ENCODE measurements at places on chromosomes 16 and 17. TPM values are rescaled to one million over a fixed set of nuclear protein-coding genes. Genes with fewer than 3 reads are reported as not detected.

DNA sequence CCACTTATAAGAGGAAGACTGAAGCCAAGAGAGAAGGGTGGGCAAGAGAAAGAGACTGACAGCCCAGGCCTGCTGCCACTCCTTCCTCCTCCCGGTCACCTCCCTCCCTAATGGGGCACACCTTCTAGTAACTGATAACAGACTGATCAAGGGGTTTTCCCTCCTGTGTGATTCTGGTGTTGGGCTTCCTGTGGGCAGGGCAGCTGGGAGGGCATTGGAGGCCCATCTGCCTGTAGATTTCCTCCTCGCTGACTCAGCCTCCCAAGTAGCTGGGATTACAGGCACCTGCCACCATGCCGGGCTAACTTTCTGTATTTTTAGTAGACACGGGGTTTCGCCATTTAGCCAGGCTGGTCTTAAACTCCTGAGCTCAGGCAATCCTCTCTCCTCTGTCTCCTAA lies 16.2 kb downstream of the CA4 start:
- DNase-seq, result no peak

DNA sequence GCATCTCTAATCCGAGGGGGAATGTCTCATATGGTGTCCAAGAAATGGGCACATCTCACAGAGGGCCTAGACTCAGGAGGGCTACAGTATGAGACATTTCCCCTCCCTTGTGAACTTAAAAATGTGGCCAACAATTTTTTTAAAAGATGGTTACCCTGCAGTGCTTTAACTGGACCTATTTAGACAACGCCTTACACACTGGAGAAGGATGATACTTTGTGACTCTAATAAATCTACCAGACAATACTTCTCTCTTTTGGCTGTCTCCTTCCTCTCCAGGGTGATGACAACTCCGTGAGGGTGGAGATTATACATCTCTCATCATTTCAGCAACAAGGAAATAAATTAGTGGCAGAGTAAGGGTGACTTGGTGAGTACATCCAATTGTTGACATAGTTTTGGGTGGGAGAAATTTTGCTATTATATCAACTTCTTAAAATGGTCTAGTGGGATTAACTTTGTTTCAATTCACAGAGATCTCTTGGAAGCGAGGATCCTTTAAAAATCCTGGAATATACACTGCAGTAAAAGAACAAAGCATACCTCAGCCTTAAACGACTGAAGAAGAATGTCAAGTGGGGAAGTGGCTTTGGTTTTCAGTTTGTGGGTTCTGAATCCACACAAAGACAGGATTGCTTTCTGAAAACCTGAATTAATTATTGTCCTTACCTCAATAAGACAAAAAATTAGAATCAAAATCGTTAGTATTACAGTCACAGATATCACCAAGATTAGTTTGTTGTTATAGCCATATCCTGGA lies 89.8 kb downstream of the KPNA2 start:
- no peak for DNase-seq

- DNase-seq, result no peak
Observed at GRCh38 chr17:31248986-31249834, 47.8 kb downstream of the OMG start.

ASGR1 gene
- 0.68 TPM for total RNA-seq

PYY gene
- total RNA-seq, result not detected

DNA sequence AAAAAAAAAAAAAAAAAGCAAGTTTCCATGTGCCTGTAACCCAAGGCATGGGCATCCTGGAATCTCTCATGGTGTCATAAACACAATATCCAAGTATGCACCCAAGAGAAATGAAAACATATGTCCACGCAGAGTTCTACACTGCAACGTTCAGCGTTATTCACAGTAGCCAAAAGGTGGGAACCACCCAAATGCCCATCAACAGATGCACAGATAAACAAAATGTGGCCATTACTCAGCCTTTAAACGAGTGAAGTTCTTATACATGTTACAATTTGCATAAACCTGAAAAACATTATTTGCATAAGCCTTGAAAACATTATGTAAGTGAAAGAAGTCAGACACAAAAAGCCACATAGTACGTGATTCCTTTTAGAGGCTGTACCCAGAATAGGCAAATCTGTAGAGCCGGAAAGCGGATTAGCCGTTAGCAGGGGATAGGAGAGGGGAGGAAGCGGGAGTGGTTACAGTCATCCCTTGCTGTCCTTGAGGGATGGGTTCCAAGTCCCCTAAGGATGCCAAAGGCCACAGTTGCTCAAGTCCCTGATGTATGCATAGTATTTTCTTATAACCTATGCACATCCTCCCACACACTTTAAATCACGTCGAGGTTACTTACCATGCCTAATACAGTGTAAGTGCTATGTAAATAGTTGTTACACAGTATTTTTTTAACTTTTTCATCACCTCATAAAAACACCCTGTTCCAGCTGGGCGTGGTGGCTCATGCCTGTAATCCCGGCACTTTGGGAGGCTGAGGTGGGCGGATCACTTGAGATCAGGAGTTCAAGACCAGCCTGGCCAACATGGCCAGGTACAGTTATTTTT lies 47.3 kb upstream of the DNAH17 start:
- DNase-seq, result no peak

GRCh38 chr17:76155988-76156661 lies 15.1 kb upstream of the FOXJ1 start:
- no peak for DNase-seq

DNA sequence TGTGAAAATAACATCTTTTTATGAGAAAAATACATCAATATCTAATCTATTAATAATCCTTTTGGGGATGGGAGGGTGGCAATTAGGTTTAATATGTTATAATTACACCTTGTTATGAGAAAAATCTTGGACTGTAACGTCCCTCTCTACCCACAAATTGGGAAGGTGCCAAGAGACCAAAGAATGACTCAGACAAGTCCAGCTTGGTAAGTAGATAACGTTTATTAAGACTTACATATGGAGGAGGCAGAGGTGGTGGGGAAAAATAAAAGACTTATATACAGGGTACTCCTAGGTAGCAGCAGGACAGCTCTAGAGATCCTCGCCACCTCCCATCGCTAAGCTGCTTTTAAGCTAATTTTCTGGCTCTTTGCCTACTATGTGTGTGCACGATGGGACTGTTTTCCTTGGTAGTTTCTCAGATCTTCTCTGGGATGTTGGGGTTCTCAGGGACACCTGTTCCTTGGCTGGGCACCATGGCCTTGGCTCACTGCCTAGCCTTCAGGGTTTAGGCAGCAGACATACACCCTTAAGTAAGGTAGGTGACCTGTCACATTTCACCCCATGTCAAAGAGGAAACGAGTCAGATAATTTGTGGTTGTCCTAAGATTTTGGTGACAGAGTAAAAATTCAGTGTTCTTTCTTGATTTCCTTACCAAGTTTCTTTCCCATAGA lies 31.5 kb downstream of the RBL2 start:
- DNase-seq, result no peak

DNA sequence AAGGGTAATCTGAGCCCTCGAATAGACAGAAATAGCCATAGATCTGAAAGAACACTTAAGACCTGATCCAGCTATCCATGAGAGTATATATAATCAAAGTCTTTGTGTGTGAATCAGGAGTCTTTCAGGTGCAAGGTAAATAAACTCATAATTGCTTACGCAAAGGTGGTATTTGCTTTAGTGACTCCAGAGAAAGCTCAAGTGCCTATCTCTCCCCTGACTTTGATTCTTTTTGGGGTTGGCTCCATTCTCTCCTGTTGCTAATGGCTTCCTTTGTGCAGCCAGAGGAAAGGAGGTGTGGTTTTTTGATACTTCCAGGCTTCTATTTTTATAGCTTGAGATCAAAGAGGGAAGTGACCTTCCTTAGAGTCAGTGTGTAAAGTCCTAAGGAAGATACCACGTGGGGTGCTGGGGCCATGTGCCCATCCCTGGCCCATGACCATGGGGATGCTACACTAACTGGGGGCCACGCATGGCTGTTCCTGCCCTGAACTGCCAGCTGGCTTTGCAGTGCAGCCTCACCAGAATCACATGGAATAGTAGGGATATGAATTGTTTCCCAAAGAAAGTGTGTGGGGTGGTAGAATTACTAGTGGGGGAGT lies 45.8 kb downstream of the TENT4B start:
- no peak for DNase-seq

CCR7 gene
- 0.53 TPM for total RNA-seq

ARL2BP gene
- total RNA-seq, result 52.3 TPM

GRCh38 chr16:25433388-25433787 lies 175.7 kb upstream of the ZKSCAN2 start:
- DNase-seq, result no peak

GRCh38 chr16:57091200-57091974 lies 996 bp upstream of the CPNE2 start:
- peak; percentile 61 for DNase-seq

GRCh38 chr16:11140466-11140865 lies 115.5 kb downstream of the SOCS1 start:
- DNase-seq, result no peak

DNA sequence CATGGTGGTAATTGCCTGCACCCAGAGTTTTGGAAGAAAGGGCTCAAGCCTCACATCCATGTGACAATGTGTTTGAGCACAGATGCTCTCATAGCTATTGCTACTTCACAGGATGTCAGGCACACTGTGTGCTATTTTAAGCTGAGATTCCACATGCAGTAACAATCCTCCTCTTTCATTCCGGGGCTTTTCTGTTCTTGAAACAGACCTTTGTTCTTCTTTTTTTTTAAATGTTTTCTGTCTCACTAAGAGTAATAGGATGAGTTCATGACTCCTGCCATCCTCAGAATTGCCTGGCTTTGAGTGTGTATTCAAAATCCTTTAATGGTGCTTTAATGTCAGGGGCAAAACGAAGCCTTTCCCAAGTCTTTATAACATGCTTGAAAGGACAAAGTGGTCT lies 198.9 kb downstream of the ABCC12 start:
- DNase-seq, result no peak

GRCh38 chr17:80064696-80065095 lies 28.3 kb downstream of the CCDC40 start:
- DNase-seq, result no peak

DNA sequence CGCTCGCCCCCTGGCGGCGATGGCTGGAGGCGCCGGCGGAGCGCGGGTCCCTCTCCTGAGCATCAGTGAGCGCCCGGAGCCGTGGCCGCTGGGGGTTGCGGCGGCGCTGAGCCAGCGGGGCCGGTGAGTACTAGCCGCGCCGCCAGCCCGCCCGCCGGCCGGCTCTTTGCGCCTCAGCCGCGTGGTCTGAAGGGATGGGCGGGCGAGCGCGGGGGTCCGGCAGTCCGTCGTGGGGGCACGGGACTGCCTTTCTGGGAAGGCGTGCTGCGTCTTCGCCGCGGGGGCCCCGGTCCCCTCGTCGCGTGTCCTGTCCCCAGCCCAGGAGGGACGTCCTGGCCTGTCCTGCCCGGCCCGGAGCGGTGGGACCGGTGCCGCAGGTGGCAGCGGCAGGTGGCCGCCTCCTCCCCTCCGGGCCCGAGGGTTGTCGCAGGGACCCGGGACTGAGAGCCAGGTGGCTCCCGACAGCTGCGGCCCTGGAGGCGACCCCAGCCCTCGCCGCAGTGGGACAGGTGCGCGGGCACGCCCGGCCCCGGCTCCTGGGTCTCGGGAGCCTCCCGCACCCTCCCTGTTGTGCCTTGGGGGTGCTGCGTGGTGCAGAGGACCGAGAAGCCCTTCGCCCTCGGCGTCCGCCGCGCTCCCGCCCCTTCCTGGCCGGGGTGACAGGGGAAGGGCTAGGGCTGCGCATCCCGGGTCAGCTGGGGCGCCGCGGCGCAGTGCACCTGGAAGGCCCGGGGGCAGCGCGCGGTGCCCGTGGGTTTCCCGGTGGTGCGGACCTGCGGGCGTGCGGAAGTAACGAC lies at the start of gene SPECC1:
SPECC1 (plus strand) TSS at position 58 of the 797 bp plus-strand sequence. CDS start 87,293 bp downstream, outside the sequence.
- peak; percentile 82 for DNase-seq

DNA sequence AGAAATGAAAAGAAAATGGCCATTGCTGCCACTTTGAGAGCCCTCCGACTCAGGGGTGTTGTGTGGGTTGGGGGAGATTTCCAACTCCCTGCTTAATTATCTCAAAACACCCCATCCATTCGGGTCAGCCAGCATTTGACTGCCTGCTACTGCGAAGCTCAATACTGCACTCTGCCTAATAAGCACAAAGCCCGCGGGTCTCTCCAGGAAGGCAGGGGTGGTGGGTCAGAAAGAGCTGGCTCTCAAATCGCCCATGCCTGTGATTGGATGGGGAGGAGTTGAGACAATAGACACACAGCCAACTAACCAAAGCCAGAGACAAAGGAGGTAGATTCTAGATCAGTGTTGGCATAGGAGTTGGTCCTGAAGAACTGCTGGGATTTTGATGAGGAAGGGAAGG lies 2.3 kb upstream of the XAF1 start:
- DNase-seq, result no peak

DNA sequence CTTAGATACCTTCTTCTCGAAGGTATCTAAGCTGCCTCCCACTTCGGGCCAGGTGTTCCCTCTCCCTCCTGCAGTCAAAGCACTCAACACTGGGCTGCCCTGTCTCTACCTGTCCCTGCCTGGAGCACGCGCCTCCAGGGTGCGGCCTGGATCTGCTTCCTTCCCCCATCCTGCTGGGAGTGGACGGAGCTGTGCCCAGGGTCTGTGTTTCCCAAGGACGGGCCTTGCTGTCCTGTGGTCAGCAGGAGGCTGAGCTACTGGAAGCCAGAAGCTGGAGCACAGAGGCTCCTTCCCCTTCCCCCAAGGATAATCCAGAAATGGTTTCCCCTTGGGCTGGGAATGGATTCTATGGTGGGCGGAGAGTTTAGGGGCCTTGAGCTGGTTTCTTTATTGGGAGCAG lies 16.7 kb downstream of the LLGL2 start:
- DNase-seq, result no peak

GRCh38 chr16:81908466-81909262 lies 102.6 kb downstream of the SDR42E1 start:
- DNase-seq, result no peak

DNA sequence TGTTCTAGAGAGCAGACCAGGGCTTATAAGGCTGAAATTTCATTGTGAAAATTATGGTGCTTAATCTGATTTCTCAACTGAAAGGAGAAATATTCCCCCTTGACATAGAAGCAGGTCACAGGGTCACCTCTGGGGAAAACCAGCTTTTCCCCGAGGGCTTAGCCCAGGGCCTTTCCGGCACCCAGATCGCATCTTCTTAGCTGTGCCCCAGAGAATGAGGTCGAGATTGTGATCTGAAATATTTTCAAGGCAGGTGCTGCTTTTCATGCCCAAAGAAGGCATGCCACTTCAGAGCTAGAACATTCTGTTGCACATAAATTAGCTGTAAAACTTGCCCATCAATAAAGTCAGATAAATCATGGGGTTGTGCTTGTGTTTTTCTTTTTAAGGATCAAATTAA lies 25.4 kb upstream of the ARHGAP17 start:
- DNase-seq, result no peak

All from left cardiac atrium (tissue), 4 donors.